ENCODE measurements at places on chromosomes 7 and 10.

GRCh38 chr10:81680359-81680758 lies 194.6 kb upstream of the NRG3 start:
- DNase-seq = no peak

DNA sequence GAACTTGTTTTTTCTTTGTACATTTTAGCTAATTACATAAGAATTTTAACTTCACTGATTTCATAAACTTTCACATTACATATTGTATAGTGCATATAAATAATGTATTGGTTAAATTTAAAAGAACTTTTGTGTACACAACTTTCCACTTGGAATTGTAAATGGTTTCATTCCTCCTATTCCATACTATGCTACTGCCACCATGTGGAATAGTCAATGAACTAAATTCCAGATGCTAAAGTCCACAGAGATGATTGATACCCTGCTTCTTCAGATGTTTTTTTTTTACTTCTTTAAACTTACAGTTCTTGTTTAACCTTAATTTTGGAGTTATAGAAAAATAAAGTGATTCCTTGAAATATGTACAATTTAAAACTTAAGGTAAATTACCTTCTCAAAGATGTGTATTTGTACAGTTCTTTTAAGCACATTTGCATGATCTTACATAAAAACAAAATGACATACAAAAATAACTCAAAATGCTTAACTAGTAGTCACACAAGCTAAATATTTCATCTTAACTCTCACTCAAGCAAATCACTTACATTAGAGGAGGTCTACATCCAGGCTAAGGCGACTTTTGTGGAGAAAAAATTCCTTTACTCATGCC lies 247.6 kb upstream of the HGF start:
- DNase-seq = no peak

GRCh38 chr7:103632005-103632639 lies 186.1 kb upstream of the SLC26A5 start:
- no peak for DNase-seq

GRCh38 chr7:139394540-139394939 lies 34.8 kb downstream of the LUC7L2 start:
- DNase-seq = no peak

DNA sequence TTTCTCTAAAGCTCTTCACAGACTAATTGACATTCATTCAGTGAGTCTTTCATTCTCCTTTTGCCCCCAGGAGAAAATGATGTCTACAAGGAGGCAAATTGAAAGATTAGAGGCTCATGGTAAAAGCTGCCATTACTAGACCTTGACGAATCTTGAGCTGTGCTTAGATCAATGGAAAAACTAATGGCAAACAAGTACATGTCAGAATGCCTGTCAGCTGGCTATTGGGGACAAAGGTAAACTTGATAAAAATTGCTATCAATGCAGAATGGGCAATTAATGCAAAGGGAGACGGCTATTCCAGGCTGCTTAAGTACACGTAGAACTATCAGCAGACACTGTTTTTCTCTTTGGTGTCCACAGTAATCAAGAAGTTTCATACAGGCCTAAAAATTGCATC lies 3.3 kb downstream of the ASAH2 start:
- no peak for DNase-seq

GRCh38 chr10:102001435-102002068 lies 54.4 kb downstream of the ARMH3 start:
- no peak for DNase-seq

DNA sequence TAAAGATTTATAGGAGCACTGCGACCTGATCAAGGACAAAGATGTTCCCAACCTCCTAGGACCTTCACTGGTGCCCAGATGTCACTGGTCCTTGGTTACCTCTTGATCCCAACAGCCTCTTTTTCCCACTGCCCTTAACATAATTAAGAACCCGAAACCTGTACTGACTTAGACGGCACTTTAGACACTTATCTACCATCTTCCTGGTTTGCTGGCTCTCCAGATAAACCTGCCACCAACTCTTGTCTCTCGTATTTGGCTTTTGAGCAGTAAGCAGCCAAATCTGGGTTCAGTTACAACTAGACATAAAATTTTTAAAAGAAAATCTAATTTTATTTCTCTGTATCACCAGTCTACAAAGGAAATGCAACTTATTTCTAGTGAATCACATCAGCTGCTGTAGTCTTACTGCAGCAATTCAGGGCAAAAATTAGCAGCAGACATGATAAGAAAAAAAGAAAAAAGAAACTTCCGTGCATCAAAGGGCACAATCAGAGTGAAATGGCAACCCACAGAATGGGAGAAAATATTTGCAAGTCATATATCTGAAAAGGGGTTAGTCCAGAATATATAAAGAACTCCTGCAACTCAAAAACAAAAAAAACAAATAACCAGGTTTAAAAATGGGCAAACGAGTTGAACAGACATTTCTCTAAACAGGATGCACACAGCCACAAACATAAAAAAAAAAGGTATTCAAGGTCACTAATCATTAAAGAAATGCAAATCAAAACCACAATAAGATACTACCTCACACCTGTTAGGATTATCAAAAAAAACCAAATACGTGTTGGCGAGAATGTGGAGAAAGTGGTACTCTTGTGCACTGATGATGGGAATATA lies 9.4 kb downstream of the ASB13 start:
- no peak for DNase-seq

DNA sequence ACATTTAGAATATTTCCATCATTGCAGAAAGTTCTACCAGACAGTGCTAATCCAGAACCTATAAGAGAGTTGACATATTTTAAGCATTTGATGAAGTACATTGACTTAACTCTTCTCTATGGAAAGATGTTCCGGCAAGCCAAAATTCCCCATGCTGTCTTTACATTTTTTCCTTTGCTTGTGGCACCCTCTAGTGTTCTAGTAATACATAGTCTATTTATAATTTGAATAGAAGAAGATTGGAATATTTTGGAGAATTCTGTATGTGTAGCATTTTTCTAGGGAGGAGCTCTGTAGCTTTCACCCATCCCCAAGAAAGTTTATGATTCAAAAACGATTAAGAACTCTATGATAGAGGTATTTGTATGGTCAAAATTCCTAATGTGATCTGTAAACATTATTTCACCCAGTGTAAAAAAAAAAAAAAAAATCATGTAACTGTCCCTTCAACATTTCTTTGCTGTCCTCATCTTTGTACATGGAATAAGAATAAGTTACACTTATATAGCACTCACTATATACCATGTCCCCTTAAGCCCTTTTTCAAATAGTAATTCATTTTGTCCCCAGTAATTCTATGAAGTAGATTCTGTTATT lies 33.2 kb downstream of the NRF1 start:
- DNase-seq = no peak

GRCh38 chr10:133532871-133533270 lies 5.7 kb downstream of the CYP2E1 start:
- DNase-seq = no peak

GRCh38 chr7:5779141-5779540 lies 2.3 kb downstream of the RNF216 start:
- DNase-seq = no peak

GRCh38 chr7:1275451-1276381 lies 43.0 kb downstream of the UNCX start:
- no peak for DNase-seq

DNA sequence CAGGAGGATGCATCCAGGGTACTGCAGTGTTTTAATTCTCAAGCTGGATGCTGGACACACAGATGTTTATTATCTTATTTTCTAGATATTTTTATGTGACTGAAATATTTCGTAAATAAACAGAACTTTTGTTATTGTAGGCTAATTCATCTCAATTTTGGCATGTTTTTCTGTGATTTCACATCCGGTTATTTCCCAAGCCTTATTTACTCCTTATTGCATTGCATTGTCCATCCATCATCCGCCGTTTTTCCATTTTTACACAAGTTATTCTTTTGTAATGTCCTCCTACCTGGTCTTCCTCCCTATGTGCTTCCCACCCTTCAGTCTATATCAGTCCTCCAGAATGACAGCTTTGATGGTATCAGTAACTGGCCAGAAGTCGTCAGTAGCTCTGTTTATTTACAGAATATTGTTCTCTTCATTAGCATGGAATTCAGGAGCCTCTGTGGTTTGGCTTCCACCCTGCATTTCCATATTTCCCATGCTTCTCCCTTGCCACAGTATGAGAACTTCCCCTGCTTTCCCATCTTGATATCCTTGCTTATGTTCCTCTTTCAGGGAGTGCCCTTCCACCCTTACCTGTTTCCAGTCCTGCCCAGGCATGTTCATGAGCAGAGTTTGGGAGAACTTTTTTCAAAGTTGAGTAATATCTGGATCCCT lies 16.1 kb downstream of the GNAI1 start:
- DNase-seq = no peak

DNA sequence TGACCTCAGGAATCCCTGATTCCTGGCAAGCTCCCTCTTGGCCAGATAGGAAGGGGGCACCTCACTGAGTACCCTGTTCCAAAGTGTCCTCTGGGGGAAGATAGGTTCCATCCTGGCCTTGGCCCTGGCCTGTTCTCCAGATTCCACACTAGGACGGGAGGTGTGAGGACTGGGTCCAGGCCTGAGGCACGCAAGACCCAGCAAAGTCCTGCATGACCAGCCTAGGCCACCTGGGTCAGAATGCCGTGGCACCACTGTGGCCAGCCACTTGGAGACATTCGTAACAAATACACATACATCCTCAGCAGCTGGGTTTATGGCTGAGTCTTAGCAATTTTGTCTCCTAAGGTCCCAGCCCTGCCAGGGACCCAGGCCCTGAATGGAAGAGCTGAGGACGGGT lies 23.3 kb upstream of the TLX1 start:
- no peak for DNase-seq

DNA sequence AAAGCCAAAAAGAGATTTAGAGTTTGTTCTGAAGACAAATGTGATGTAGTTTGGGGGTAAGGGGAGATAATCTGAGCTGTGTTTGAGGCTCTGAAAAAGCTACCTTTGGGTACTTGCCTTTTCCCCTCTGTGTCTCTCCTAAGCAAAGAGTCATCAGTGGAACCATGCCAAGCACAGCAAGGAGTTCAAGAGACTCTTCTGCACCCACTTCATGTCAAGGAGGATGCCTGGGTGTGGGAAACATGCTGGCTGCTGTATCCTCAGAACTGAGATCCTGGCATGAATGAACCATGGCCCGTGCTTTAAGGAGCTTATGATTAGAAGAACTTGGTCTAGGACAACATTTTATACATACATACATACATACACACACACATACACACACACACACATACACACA lies 142.9 kb downstream of the NOC3L start:
- no peak for DNase-seq

DNA sequence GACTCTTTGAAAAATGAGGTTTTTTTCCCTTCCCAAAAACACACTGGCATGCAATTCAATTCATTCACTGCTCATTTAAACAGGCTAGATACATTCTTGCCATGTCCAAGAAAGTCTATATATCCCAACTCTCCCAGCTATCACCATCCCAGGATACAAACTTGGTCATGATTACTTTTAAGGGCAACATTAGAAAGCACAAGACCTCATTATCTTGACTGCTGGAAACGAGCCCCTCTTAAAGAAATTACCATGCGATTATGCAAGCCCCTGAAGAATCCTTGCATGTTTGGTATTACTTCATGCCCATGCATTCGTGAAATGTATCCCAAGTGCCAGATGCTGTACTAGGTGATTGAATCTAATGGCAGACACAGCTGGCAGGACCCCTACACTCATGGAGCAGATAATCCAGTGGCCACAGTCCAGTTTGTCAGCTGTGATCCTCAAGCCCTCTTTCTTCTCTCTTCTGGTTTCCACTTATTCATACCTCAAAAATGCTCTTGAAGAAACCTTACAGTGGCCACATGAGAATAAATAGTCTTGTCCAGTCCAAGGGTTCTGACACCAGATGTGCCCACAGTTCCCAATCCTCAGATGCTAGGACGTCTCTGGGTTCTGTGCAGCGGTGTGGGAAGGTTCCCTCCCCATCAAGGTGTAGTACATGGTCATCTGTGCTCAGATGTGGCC lies 103.7 kb upstream of the HABP2 start:
- no peak for DNase-seq

GRCh38 chr7:8120390-8121058 lies 141.4 kb downstream of the ICA1 start:
- DNase-seq = no peak

GRCh38 chr7:41045556-41046123 lies 657.2 kb downstream of the INHBA start:
- no peak for DNase-seq

DNA sequence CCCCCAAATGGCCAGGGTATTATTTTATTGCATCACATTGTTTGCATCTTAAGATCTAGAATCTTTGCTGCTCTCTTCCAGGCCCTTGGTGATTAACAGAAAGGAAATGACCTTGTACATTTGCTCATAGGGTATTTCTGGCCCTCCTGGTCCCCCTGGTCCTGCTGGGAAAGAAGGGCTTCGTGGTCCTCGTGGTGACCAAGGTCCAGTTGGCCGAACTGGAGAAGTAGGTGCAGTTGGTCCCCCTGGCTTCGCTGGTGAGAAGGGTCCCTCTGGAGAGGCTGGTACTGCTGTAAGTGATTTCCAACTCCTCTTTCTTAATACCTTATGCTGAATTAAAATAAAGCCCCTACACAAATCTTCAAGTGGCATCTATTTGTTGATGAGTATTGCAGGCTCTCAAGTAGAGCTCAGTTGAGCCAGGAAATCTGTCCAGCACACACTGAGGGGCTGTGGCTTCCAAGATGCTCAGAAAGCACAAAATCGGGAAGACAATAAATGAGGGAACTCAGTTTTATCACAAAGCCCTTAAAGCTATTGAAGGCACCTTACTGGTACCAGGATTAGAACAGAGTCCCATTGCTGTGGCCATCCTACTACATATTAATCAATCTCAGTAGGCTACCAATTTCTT lies 28.2 kb downstream of the COL1A2 start:
- DNase-seq = no peak

- no peak for DNase-seq
These were observed 82.4 kb upstream of the PODXL start for GRCh38 chr7:131638641-131639430.

GRCh38 chr7:131640686-131641085 lies 84.3 kb upstream of the PODXL start:
- no peak for DNase-seq

GRCh38 chr7:87427288-87427687 lies 48.2 kb downstream of the ABCB4 start:
- DNase-seq = no peak

DNA sequence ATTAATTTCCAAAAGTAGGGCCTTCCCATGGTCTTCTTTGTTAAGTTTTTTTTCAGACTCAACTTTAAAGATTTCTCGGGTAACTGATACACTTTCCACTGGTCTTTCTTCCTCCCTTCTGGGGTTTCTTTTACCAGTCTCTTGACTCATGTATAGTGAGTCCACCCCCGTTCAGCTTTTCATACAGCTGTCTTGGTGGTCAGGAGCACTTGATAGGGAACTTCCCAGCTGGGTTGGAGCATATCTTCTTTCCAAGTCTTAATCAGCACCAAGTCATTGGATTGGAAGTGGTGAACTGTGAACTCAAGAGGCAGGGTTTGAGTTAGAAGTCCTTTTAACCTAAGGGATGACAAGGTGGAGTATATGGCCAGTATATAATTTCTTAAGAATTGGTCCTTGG lies 29.2 kb upstream of the ELOVL3 start:
- no peak for DNase-seq
